ENCODE measurements at places on chromosomes 4 and X.

- no peak for DNase-seq
Measured at GRCh38 chr4:163515198-163515597, 20.7 kb downstream of the TMA16 start.

- no peak for DNase-seq
Measured at GRCh38 chr4:120841580-120841979, 80.9 kb downstream of the PRDM5 start.

DNA sequence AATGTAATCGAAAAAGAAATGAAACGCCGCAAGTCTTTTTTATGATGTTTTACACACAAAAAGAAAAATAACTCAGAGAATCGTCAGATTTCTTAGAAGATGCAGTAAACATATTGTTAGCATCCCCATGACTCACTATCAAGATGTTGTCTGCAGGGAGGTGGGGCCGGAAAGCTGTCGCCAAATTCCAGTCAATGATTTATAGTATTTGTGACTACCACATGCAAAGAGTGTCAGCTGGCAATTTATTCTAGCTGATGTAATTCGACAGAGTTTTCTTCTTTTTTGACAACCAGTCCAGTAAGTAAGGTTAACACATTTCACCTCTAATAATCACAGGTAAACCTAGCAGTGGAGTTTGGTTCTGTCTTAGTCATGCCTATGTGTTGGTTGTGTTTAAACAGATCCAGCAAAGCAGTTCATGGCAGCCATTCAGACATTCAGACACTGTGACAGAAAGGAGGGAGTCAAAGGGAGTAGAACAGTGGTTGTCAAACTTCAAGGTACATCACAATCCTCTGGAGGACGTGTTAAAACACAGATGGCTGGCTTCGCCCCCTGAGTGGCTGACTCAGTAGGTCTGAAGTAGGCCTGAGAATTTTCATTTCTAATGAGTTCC, 19.8 kb upstream of the PPP1R2C start:
- no peak for DNase-seq

DNA sequence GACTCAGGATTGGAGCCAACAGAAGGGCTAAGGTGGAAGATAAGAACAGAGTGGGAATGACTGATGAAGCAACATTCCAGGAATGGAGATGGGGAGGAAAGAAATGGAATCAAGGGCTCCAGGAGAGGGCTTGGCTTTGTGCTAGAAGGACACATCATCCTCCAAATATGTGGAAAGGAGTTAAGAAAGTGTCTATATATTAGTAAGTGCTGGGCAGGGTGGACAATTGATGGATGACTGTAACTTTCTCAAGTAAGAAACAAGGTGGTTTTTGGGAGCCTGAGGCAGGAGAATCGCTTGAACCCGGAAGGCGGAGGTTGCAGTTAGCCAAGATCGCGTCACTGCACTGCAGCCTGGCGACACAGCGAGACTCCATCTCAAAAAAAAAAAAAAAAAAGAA, 71.6 kb upstream of the NFKB1 start:
- DNase-seq = no peak

- DNase-seq = no peak
Measured at GRCh38 chrX:54194982-54195588, 12.0 kb upstream of the FAM120C start.

DNA sequence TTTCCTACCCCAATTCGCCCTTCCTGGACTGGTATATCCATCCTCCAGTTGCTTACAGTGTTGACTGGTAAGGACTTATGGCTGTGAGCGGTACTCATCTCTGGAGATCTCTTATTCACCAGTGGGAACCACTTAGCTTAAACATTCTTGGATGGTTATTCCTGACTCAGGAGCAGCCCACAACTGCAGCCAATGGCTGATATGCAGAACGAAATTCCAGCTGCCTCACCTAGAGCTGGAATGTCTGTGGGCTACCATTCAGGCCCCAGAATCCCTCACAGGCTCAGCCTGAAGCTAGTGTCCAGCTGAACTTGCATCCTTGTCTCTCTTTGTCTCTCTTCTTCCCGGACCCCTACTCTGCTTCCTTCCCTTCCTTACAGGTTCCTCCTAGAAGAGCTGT, 138.9 kb upstream of the SMIM31 start:
- no peak for DNase-seq

DNA sequence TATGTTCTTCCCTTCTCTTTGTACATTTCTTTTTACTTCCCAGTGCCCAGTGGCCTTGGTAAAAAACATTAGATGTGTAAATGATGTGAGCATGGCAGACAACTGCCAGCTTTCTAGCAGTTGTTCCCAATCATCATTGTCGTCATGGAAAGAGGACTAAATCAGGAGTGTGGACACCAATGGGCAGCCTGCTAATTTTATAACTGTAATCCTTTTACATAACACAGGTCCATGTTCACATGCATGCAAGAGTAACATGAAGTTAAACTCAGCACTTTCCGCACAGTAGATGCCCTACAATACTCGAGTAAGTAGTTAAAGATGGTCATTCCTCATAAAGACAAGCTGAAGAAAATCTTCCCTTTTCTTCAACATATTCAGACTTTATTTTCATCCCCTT, 23.4 kb upstream of the G3BP2 start:
- DNase-seq = no peak

DNA sequence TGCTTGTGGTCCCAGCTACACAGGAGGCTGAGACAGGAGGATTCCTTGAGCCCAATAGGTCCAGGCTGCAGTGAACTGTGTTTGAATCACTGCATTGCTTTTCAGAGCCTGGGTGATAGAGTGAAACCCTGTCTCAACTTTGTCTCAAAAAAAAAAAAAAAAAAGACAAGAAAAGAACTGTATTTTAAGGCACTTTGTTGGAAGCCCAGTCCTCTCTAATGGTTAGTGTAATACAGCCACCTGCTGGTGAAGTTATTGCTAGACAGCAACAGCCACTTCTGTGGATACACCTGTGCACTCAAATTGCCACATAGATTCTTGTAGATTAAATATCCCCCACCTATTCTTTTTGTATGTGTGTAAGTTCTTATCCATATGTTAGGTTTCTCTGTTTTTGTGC, 10.1 kb upstream of the FGG start:
- no peak for DNase-seq

- DNase-seq = no peak
Measured at GRCh38 chrX:136076942-136077341, 70.4 kb upstream of the FHL1 start.

GRCh38 chr4:99180382-99181070, 36.4 kb upstream of the ADH4 start:
- no peak for DNase-seq

- DNase-seq = no peak
Measured at GRCh38 chrX:31547816-31548215, 476.0 kb upstream of the FTHL17 start.

GRCh38 chrX:136802515-136802914, 21.8 kb upstream of the ARHGEF6 start:
- no peak for DNase-seq

DNA sequence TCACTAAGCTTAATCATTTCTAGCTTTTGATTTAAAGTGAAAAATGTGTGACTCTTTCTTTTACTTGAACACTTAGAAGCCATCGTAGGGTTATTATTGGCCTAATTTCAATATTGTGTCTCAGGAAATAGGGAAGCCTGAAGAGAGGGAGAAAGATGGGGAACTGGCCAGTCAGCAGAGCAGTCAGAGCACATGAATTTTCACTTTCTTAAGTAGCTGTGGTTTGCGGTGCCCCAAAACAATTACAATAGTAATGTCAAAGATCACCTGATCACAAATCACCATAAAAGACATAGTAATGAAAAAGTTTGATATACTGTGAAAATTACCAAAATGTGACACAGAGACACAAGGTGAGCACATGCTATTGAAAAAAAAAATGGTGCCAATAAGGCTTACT, 45.5 kb downstream of the CENPC start:
- no peak for DNase-seq

DNA sequence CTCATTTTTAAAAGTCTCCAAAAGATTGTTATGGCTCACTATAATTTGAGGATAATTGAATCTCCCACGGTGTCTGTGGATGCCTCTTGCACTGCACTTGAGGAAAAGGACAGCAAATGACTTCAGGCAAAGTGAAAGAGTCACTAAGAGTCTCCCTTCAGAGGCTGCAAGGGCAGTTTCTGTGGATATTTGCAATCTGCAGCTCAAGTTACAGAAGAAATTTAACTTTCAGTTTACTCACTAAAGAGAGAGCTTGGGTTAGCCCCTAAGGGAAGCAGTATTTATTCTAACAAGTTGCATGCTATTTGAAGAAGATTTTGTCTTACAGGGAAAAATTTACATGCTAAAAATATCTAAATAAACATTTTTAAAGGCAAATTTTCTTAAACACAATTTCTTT, 912.0 kb upstream of the TENM3 start:
- no peak for DNase-seq

- no peak for DNase-seq
Measured at GRCh38 chrX:140815868-140816267, 106.3 kb downstream of the LINC00632 start.

DNA sequence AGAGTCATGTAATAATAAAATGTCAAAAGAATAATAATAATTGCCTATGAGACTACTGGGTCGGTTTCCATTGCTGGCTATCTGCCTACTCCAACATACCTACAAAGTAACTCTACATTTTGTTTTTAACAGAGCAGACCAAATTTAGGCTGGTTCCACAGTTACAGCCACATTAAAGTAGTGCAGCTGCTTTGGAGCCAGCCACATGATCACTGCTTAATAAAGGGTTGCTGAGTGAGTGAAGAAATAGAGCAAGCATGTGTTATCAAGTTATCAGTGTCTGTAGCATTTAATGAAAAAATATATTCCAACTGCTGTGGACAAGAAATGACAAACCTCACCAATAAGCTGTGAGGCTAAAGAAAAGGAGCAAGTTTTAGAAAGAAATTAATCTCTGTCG, 782.3 kb downstream of the PCDH18 start:
- no peak for DNase-seq

DNA sequence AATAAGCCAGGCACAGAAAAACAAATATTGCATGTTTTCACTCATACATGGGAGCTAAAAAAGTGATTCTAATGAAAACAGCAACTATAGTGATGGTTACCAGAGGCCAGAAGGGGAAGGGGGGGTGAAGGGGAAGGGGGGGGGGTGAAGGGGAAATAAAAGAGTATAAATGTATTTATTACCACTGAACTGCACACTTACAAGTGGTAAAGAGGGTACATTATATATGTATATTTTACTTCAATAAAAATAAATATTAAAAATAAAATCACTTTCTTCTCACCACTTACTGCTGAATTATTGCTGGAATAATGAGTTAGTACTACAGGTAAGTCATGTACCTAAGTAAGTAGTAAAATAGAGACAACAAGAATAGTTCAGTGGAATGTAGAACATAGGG, 2.1 kb upstream of the VCX3B start:
- no peak for DNase-seq

- no peak for DNase-seq
Measured at GRCh38 chr4:7656244-7656800, 221.6 kb upstream of the PSAPL1 start.

DNA sequence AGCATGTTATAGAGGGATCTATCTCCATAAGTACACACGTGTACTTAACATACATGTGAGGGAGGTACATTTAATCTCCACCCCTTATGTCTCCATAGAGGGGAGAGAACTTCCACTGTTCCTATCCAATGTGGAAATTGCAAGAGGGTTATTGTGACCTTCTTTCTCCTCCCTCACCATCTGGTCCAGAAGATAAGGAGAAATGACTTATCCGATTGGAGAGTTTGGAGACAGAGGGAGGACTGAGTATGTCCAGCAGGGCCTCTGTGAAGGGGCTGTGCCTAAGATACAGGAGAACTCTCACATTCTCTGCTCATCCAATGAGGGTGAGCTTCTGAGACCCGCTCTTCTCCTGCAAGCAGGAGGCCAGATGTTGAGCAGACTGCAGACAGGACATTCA, 113.1 kb downstream of the QDPR start:
- DNase-seq = no peak

GRCh38 chrX:72394518-72395170, 88.9 kb upstream of the CITED1 start:
- no peak for DNase-seq

DNA sequence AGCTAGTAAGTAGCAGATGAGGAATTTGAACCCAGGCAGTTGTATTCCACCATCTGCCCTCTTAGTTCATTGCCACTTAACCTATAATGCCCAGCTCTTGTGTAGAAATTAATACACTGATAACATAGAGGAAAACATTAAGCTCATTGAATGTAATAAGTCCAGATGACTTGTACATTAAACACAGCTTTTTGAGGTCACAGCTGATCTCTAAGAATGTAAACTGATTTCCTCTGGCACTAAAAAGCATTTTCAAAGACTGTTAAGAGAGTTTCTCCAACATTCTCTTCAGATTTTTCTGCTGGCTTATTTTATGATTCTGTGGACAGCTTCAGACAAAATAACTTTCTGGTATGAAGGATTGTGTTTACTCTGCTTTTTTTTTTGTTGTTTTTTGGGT, 42.7 kb downstream of the HPRT1 start:
- no peak for DNase-seq

DNA sequence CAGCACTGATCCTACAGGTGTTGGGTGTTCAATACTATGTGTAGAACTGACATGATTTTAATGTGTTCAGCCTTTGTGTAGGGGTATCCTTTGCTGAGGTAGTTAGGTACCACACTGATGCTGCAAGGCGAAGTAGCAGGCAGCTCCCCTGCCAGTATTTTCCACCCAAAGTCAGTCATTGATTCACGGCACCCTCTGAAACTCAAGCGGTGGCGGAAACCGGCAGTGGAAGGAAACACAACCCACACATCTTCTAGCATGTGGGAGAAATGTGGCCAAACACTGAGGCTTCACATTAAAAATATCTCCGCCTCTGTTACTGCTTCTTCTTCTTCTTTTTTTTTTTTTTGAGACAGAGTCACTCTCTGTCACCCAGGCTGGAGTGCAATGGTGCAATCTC, 126.3 kb downstream of the AASDH start:
- no peak for DNase-seq

DNA sequence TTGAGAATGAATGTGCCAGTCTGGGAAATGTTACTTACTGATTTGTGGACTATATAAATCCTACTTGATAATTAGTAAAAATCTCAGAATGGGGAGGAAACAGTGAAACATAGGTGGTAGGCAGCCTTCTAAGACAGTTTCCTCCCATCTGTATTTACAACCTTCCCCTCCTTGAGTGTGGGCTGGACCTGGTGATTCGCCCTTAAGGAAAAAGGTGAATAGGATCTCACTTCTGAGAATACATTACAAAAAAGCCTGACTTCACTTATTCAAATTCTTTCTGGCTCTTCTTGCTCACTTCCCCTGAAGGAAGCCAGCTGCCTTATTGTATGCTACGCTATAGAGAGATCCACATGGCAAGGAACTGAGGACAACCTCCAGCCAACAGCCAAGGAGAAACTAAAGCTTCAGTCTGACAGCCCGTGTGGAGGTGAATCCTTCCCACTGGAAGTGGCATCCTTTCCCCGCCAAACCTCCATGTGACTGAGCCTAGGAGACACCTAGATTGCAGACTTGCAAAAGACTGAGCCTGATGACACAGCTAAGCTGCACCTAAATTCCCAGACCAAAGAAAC, 585.0 kb downstream of the STPG2 start:
- no peak for DNase-seq

GRCh38 chrX:34873500-34874225, 68.9 kb upstream of the FAM47B start:
- DNase-seq = no peak
